ENCODE measurements at places on chromosomes 1 and 21. TPM values are rescaled to one million over a fixed set of nuclear protein-coding genes. Genes with fewer than 3 reads are reported as not detected.

The CD160 gene
- total RNA-seq = not detected

The GPR3 gene
- total RNA-seq = 11.0 TPM

The PIGR gene
- 2.7 TPM for total RNA-seq

The CKS1B gene
- total RNA-seq = 256 TPM

The REN gene
- 1.7 TPM for total RNA-seq

GRCh38 chr1:178037510-178038253, 56.2 kb upstream of the RASAL2 start:
- peak; percentile 57 for DNase-seq
- H3K4me1 ChIP-seq = peaks cover 7% of the 10 kb centered on the region
- H3K36me3 ChIP-seq = no peaks in the 10 kb centered on the region
- peaks cover 6% of the 10 kb centered on the region for H3K27me3 ChIP-seq
- H3K27ac ChIP-seq = no peak overlapping the region

GRCh38 chr21:35232545-35233176, 183.6 kb upstream of the RUNX1 start:
- DNase-seq = peak; percentile 25
- H3K27me3 ChIP-seq = no peaks in the 10 kb centered on the region
- peaks cover 20% of the 10 kb centered on the region for H3K4me1 ChIP-seq
- H3K27ac ChIP-seq = no peak overlapping the region
- no peak overlapping the region for H3K4me3 ChIP-seq

DNA sequence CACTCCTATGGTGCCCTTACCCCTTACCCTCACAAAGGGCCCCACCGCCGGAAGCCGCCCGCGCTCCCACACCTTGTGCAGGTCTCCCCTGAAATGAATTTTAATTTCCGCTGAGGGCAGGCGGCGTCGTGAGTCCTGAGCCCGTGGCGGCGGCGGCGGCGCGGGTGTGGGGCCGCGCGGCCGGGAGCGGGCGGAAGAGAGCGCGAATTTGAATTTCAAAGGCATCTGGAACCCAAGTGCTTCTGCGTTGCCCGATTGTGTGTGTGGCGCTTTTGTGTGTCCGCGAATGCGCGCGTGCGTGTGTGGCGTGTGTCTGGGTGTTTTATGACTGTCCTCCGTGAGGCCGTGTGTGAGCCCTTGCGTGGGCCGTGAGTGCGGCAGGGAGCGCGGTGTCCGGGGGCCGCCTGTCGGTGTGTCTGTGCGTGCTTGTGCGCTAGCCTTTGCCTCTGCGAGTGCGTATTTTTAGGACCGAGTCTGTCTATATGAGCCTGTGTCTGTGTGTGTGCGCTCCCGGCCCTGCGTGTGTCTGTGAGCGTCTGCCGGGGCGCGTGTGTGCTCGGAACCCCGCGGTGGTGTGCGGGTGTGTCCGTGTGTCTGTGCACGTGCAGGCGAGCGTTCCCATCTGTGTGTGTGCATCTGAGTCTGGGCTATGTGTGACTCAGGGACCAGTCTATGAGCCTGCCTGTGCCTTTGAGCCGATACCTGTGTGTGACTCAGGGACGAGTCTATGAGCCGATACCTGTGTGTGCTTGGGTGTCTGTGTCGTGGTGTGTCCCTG, 7.9 kb upstream of the ADGRB2 start:
- no peak overlapping the region for H3K27ac ChIP-seq
- H3K4me1 ChIP-seq = peaks cover 21% of the 10 kb centered on the region
- no peaks in the 10 kb centered on the region for H3K36me3 ChIP-seq
- H3K27me3 ChIP-seq = peaks cover 56% of the 10 kb centered on the region
- no peak overlapping the region for H3K4me3 ChIP-seq

DNA sequence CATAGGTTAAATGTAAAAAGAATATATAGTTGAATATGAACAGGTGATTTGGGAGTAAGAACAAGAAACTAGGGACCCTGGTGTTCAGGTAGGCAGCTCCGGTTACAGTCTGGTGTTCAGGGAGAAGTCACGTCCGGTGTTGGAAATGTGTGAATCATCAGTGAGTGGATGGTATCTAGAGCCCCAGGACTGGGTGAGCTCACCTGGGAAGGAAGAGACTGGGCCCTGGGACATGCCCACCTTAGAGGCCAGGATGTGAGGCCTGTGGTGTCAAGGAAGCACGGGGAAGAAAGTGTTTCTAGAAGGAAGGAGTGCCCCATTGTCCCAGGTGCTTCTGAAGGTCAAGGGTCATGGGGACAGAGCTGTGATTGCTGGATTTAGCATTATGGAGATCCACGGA, 1.5 kb upstream of the GJB3 start:
- no peak for DNase-seq
- H3K4me1 ChIP-seq = no peaks in the 10 kb centered on the region
- no peak overlapping the region for H3K27ac ChIP-seq
- peaks cover 49% of the 10 kb centered on the region for H3K27me3 ChIP-seq

DNA sequence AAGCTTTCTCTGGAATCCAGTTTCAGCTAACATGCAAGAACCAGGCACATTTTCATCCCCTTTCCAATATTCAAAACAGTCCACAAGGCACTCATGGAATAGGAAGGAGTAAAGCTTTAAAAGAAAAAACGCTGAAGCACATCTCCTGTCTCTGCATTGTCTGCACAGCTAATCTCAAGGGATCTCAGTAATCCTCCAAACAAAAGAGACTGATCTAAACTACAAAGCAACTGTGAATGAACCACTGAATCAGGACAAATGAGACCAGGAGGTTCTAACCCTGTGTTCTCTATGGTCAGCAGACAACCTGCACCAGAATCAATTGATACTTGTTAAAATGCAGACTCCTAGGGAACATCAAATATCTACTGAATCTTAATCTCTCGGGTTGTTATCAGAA, 399.0 kb downstream of the HHAT start:
- H3K4me3 ChIP-seq = no peak overlapping the region
- H3K4me1 ChIP-seq = no peaks in the 10 kb centered on the region
- no peak overlapping the region for H3K27ac ChIP-seq
- H3K27me3 ChIP-seq = no peaks in the 10 kb centered on the region
- no peak for DNase-seq
- no peaks in the 10 kb centered on the region for H3K36me3 ChIP-seq

- H3K27ac ChIP-seq = peak overlapping the region; percentile 94
- peaks cover 9% of the 10 kb centered on the region for H3K4me1 ChIP-seq
- DNase-seq = no peak
Observed at GRCh38 chr1:70220517-70221237, 503 bp upstream of the SRSF11 start.

- H3K4me1 ChIP-seq = no peaks in the 10 kb centered on the region
- DNase-seq = no peak
- H3K36me3 ChIP-seq = no peaks in the 10 kb centered on the region
- H3K4me3 ChIP-seq = no peak overlapping the region
Observed at GRCh38 chr1:69940816-69941215, 264.6 kb downstream of the LRRC40 start.

DNA sequence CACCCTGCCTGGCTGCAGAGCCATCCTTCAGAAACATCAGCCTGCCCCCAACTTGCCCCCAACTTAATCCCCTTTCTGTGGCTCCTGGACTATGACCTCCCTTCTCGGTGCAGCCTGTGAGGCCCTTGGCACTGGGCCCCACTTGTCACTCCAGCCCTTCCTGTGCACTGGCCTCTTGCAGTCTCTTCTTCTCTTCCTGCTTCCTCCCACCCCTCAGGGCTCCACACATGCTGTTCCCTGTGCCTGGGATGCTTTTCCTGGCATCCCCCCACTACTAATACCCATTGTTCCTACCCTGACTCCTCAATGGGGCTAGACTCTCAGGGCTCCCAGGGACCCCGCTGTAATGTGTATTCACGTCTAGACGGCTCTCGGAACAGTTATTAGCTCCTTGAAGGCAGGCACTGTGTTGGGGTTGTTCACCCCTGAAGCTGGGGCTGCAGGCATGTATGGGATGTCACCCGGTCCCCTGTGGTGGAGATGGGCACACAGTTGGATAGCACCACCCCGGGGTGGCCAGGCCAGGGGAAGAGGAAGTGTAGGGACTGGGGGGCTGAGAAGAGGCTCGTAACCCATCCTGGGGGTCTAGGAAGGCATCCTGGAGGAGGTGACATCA, 4.5 kb downstream of the LDLRAD1 start:
- H3K36me3 ChIP-seq = no peaks in the 10 kb centered on the region
- no peaks in the 10 kb centered on the region for H3K4me1 ChIP-seq
- no peak overlapping the region for H3K4me3 ChIP-seq
- DNase-seq = no peak
- no peak overlapping the region for H3K27ac ChIP-seq

- H3K27me3 ChIP-seq = no peaks in the 10 kb centered on the region
- H3K36me3 ChIP-seq = 0 out of 3 replicates have a peak, but pooled peaks cover 5% of the 10 kb centered on the region
- peaks cover 28% of the 10 kb centered on the region for H3K4me1 ChIP-seq
- H3K27ac ChIP-seq = peak overlapping the region; percentile 74
- H3K4me3 ChIP-seq = peak overlapping the region; percentile 82
Observed at GRCh38 chr1:230068952-230069684, 2.1 kb downstream of the GALNT2 start.

DNA sequence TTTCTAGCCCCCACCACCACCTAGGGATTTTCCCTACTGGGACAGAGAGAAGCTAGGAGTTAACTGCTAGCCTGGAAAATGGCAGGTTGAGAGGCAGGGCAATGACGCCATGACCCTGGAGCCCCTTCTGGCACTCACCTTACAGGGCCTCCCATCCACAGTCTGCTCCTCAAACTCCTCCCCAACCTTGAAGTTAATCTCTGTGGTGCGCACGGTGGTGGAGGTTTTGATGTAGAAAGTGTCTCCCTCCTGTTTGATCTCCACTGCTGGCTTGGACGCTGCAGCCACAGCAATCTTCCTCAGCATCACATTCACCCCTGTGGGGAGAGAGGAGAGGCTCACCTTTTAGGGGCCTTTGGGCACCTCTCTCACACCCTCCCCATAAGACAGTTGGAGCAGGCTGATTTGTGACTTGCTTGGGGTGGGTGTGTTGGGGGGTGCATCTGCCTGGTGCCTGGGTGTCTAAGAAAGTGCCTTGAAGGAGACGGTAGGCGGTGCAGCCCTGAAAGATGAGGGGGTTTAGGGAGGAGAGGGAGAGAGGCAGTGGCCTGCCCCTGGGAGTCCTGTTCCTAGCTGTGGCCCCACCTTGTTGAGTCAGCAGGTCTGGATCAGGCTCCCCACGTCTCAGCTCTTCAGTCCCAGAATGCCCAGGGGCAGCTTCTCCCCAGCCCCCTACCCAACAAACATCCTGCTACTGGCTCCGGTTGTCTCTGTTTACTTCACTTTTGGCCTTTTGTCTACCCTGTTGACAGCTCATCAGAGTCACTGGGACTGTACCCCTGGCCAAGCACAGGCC, 4.4 kb downstream of the CRABP2 start:
- no peaks in the 10 kb centered on the region for H3K36me3 ChIP-seq
- no peaks in the 10 kb centered on the region for H3K27me3 ChIP-seq
- peaks cover 8% of the 10 kb centered on the region for H3K4me1 ChIP-seq
- no peak overlapping the region for H3K4me3 ChIP-seq
- no peak overlapping the region for H3K27ac ChIP-seq

- peak overlapping the region; percentile 95 for H3K27ac ChIP-seq
- H3K27me3 ChIP-seq = no peaks in the 10 kb centered on the region
- H3K4me1 ChIP-seq = peaks cover 31% of the 10 kb centered on the region
- H3K4me3 ChIP-seq = no peak overlapping the region
Observed at GRCh38 chr21:35027563-35028450, 21.3 kb downstream of the RUNX1 start.

DNA sequence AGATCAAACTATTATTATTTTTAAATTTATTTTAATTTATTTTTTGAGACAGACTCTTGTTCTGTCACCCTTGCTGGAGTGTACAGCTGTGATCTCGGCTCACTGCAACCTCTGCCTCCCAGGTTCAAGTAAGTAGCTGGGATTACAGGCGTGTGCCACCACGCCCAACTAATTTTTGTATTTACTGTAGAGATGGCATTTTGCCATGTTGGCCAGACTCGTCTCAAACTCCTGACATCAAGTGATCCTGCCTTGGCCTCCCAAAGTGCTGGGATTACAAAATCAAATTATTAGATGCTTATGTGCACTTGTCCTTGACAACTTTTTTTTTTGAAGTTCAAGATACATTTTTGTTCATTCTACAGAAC, 15.4 kb downstream of the LIN9 start:
- H3K4me1 ChIP-seq = no peaks in the 10 kb centered on the region
- peaks cover 62% of the 10 kb centered on the region for H3K36me3 ChIP-seq
- no peak for DNase-seq
- no peak overlapping the region for H3K4me3 ChIP-seq

DNA sequence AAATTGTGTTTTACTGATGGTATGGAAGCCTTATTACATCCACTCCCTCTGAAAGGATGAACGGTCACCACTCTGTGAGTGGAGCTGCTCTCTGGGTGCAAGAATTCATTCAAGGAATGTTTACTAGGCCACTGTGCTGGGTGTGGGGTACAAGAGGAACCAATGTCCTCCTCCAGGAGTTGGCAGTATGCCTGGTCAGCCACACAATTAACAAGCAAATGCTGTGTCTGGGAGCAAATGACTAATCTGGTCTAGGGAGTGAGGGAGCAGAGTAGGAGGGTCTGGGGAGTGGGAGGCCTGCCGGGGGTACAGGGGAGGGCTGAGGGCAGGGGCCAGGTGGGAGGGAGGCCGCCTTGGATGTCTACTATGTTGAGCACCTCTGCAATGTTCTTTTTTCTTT, 27.2 kb upstream of the TDRD10 start:
- H3K4me1 ChIP-seq = no peaks in the 10 kb centered on the region
- no peaks in the 10 kb centered on the region for H3K36me3 ChIP-seq
- H3K27ac ChIP-seq = no peak overlapping the region
- H3K4me3 ChIP-seq = no peak overlapping the region

DNA sequence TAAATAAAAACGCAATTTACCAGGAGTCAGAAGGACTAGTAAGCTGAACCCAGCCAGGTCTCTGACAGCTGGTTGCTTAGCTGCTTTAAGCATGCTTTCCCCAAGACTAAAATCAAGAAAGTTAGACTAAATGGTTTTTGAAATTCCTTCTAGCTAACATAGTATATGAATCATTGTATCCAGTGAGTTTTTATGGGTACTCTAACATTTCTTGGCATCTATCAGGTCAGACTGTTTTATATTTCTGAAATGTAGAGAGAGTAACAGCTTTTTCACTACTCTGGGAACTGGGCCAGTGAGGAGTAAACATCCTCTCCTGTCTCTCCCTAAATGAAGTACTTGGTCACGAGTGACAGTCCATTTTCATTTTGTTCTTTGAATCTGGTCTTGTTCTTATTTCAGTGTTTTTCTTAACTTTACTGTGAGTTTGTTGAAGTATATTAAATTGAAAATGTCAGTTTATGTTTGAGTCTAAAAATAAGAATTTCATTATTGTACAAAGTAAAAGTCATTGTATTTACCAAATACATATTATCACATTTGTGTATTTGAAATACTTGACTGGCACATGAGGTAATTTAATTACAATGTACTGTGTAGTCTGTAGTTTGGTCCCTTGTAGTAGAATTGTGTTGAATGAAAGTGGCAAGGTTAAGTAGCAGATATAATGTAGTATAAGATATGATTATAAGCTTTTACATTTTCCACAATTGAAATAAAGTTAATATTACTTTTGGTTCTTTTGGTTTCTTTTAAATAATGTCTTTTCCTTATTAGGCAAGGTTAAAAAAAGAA, 47.6 kb downstream of the PKN2 start:
- H3K27me3 ChIP-seq = no peaks in the 10 kb centered on the region
- H3K4me3 ChIP-seq = no peak overlapping the region
- H3K4me1 ChIP-seq = no peaks in the 10 kb centered on the region
- no peak for DNase-seq
- peak overlapping the region; percentile 11 for H3K27ac ChIP-seq

Measured in K562 (cell line).